ENCODE measurements at places on chromosomes 5 and 9.

GRCh38 chr5:103674251-103674650, 111.7 kb upstream of the NUDT12 start:
- peak; percentile 95 for DNase-seq

DNA sequence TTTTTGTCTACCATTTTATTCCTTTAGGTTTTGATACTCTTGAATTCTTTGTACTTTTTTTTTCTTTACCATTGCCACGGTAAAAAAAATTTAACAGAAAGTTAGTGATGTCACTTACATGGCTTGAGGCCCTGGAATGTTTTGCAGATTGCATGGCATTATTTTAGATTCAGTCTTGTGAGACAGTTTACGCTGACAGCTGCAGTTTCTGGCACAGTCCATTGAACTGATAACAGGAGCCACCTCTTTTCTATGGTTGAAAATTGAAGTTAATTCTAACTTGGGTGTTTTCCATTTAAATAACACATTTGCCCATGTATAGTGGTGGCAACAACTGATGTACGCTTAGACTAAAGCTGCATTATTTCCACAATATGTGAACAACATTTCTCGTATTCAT, 1028.5 kb downstream of the CDH18 start:
- no peak for DNase-seq

DNA sequence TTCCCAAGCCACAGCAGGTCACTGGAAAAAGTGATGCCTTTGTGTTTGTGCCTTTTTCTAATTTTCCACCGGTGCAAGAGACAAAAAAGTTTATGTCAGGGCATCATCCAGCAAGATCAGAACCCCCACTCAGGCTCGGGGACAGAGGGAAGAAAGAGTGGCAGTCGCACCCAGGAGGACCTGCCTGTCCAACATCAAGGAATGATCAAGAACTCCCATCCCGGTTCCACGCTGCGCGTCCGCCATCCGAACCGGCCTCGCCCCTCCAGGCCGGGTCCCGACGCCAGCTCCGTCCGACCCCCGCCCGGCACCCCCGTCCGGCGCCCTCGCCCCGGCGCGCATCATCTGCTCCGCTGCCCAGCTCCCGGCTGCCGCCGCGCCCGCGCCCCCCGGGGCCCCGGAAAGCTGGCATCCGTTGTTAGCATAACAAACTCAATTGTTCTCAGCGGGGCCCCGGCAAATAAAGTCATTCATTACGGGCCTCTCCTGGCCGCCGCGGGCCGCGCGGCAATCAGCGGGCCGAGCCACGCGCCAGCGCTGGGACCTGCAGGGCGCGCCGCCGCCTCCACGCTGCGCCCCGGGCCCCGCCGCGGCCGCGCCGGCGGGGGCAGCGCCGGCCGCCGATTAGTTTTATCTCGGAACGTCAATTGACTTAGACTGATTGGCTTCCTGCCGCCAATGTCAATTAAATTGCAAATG, 48.1 kb downstream of the PAX5 start:
- no peak for DNase-seq

GRCh38 chr5:11497651-11498050, 406.6 kb downstream of the CTNND2 start:
- DNase-seq, result no peak

DNA sequence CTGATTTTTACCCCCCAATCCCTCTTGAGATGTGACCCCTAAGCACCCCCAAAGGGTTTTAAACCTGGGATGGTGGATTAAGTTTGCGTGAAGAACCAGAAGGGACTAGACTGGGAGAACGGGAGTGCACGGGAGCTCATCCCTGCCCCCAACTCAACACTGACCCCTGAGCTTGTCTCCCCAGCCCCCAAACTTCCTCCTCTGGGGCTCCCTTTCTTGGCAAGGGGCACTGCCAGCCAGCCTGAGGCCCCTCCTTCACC, 5.0 kb upstream of the SET start:
- DNase-seq, result no peak

DNA sequence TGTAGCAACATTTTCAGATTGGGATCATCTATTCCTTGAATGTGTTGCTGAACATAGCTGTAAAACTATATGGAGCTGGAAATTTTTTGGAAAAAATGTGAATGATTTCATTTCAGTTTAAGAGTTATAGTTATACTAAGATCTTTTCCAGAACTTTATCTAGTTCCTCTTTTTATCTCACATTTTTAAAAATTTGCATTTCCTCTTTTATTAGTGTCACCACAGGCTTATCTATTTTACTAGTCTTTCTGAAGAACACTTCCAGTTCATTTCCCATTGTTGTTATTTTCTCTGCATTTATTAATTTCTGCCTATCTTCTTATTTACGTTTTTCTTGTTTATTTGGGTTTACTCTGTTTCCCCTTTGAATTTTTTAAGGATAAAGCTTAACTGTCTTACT, 46.0 kb upstream of the FSTL4 start:
- DNase-seq, result no peak

DNA sequence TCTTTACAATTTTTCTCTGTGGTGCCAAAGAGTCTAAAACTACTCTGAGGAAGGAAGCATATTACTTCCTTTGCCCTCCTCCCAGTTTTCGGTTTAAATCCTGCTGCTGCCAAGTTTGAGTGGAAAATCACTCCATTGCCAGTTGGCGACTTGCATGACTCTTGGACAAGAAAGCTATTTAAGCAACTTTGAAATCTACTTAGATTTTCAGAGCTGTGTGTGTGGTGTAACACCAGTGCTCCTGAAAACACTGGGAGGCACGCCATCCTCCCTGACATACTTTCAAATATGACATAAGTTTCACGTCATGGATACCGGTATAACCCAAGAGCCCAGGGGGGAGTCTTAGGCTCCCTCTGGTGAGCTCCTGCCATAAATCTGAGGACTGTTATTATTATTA, 83.5 kb upstream of the RIOK2 start:
- no peak for DNase-seq

- no peak for DNase-seq
Observed at GRCh38 chr9:36461323-36461722, 61.3 kb upstream of the RNF38 start.

- no peak for DNase-seq
Observed at GRCh38 chr5:3139499-3139931, 388.0 kb upstream of the IRX2 start.

DNA sequence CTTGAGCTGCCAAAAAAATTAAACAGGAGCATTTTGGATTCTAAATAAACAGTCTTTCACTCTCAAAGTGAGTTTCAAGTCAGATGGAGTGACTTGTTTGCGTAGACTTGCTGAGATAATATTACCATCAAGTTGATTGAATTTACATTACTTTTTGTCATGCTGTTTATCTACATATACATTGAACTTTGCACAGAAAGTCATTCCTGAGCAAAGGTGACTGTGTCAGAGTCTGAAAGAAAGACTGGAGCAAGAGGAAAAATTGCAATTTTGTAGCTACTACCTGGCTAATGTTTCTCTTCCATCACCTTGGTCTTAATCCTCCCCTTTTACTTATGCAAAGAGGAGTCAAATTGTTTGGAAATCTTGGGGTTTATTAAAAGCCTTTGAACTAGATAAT, 179.4 kb downstream of the PTTG1 start:
- no peak for DNase-seq

Measured in DMS153 (cell line).